Fibroblast of the aortic adventitia (primary cell): ENCODE measurements at places on chromosomes 2 and 18. TPM values are rescaled to one million over a fixed set of nuclear protein-coding genes. Genes with fewer than 3 reads are reported as not detected.

SUPT7L gene
- 14.0 and 36.7 TPM in 2 replicates for total RNA-seq

ACADL gene
- 0.63 and 4.5 TPM in 2 replicates for total RNA-seq

L3MBTL4 gene
- not detected in 2 replicates for total RNA-seq

MOCOS gene
- 3.5 and 13.1 TPM in 2 replicates for total RNA-seq

CDH2 gene
- total RNA-seq: 38.3 and 64.1 TPM in 2 replicates

DGUOK gene
- 15.3 and 57.7 TPM in 2 replicates for total RNA-seq

CPLX4 gene
- total RNA-seq: 0.49 TPM in 1 of 2 replicates, not detected in the other

LRRC30 gene
- not detected in 2 replicates for total RNA-seq

WNT10A gene
- not detected in 2 replicates for total RNA-seq

ARHGAP25 gene
- total RNA-seq: 0.36 and 2.2 TPM in 2 replicates

POTEC gene
- under 0.01 TPM in 1 of 2 replicates, not detected in the other for total RNA-seq

SCN7A gene
- total RNA-seq: under 0.01 and 4.7 TPM in 2 replicates

XIRP2 gene
- 0.09 TPM in 1 of 2 replicates, not detected in the other for total RNA-seq

IL36B gene
- total RNA-seq: not detected in 2 replicates

MARS2 gene
- 1.6 and 3.5 TPM in 2 replicates for total RNA-seq

SPC25 gene
- total RNA-seq: 19.3 TPM in 1 of 2 replicates, not detected in the other

DNPEP gene
- 33.2 and 55.0 TPM in 2 replicates for total RNA-seq

ACTG2 gene
- 2.4 TPM in 1 of 2 replicates, not detected in the other for total RNA-seq

DNAJC5G gene
- not detected in 2 replicates for total RNA-seq

SLC30A3 gene
- total RNA-seq: 0.09 and 0.25 TPM in 2 replicates

OSR1 gene
- 35.8 and 117 TPM in 2 replicates for total RNA-seq
